ENCODE measurements at places on chromosomes 5 and 9. TPM values are rescaled to one million over a fixed set of nuclear protein-coding genes. Genes with fewer than 3 reads are reported as not detected.

DNA sequence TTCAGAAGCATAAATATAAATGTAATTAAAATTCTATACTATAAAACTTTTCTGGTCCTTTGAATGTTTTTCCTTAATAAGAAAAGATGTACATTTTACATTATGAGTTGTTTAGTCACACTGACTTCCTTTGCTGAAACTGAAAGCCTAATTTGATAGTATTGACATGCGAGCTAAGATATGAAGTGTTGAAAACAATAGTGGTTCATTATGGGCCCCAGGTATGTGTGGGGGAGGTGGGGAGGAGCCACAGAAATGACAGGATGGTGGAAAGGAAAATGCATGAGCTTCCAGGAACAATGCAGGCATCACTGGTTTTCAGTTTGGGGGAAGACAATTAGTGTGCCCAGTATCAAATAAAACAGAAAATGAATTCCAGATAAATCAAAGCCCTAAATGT lies 35.4 kb upstream of the RLN1 start:
- DNase-seq, result no peak

GRCh38 chr5:143113461-143113860 lies 290.0 kb downstream of the NR3C1 start:
- no peak for DNase-seq

- no peak for DNase-seq
Measured at GRCh38 chr9:81599837-81600236, 89.5 kb downstream of the TLE1 start.

GRCh38 chr9:113223963-113224362 lies 2.6 kb downstream of the SLC31A1 start:
- no peak for DNase-seq

DNA sequence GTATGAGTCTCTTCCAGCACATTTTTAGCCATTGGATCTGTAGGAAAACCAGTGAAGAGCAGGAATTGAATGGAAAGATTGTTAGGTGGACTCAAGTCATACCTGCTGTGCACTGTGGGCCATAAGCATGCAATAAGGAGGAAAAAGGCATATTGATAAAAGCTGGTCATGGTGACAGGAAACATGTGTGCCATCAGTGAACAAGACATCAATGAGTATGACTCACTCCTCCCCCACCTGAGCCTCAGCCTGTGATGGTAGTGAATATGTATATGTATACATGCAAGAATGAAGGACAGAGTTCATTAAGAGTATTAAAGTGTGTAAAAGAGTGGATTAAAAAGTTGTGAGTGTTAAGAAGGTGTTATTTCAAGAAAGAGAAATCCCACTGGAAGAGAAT lies 164.5 kb downstream of the TMEM38B start:
- DNase-seq, result no peak

DNA sequence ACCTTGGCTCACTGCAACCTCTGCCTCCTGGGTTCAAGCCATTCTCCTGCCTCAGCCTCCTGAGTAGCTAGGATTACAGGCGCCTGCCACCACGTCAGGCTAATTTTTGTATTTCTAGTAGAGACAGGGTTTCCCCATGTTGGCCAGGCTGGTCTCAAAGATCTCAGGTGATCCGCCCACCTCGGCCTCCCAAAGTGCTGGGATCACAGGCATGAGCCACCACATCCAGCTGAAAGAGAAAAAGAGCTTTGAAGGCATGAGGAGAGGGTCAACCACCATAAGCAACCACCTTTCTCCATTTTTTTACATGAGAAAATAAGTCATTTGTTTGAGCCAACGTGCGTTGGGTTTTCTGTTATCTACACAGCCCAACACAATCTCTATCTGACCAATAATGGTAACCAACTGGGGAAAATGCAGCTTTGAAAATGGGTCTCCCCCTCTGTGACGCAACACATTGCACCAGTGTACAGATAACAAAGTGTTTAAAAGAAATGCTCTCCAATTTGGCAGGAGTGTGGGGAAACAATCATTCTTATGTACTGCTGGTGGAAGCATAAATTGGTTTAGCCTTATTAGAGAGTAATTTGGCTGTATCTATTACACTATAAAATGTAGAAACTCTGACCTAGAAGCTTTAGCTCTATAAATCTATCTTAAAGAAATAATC lies 45.8 kb upstream of the ZBTB43 start:
- DNase-seq, result no peak

The TTC23L gene
- total RNA-seq, result not detected

The ARRDC3 gene
- total RNA-seq, result 25.3 TPM

GRCh38 chr9:131845305-131846298 lies 105.7 kb upstream of the RAPGEF1 start:
- DNase-seq, result peak; percentile 30

The ADGRV1 gene
- total RNA-seq, result 0.26 TPM

The PLPP6 gene
- 3.8 TPM for total RNA-seq

The ANKRD34B gene
- not detected for total RNA-seq

The HNRNPK gene
- total RNA-seq, result 327 TPM

The ENC1 gene
- 14.9 TPM for total RNA-seq
